Occipital lobe (tissue), 3 donors: ENCODE measurements at places on chromosomes 5 and 9. TPM values are rescaled to one million over a fixed set of nuclear protein-coding genes. Genes with fewer than 3 reads are reported as not detected.

Gene AGXT2
- not detected for total RNA-seq

Gene SUSD3
- 1.6 TPM for total RNA-seq

Gene BTNL9
- 0.78 TPM for total RNA-seq

Gene GABRA6
- 0.31 TPM for total RNA-seq

Gene PSMD5
- 30.4 TPM for total RNA-seq

Gene PGM5
- 5.6 TPM for total RNA-seq

Gene GFI1B
- total RNA-seq: not detected

Gene CCDC180
- 8.1 TPM for total RNA-seq

Gene EGFLAM
- total RNA-seq: 3.1 TPM

Gene PIP5KL1
- total RNA-seq: 1.4 TPM

Gene ADAMTS12
- 1.2 TPM for total RNA-seq

Gene THG1L
- total RNA-seq: 17.8 TPM

Gene SLC34A1
- total RNA-seq: not detected

Gene SLC25A2
- total RNA-seq: not detected

Gene CDH6
- 21.5 TPM for total RNA-seq

Gene FBN2
- 8.6 TPM for total RNA-seq

Gene NREP
- total RNA-seq: 685 TPM

Gene SCGB3A2
- not detected for total RNA-seq

Gene SLC6A3
- total RNA-seq: not detected

Gene GOLM1
- 75.5 TPM for total RNA-seq

Gene COL15A1
- 12.5 TPM for total RNA-seq

Gene FOXD4L3
- total RNA-seq: 0.47 TPM

Gene SNCAIP
- 48.2 TPM for total RNA-seq

Gene PCDHA6
- total RNA-seq: 24.8 TPM

Gene TBC1D13
- total RNA-seq: 7.5 TPM

Gene LEAP2
- total RNA-seq: 2.0 TPM

Gene OTULINL
- total RNA-seq: 32.6 TPM

Gene BSPRY
- total RNA-seq: not detected

Gene LRRC19
- total RNA-seq: not detected

Gene PCDHB10
- 13.1 TPM for total RNA-seq
